Central memory CD4-positive, alpha-beta T cell (primary cell): ENCODE measurements at places on chromosomes 12 and 14.
A peak's percentile ranks its signal among the peaks of the same experiment; 100 is the strongest.

DNA sequence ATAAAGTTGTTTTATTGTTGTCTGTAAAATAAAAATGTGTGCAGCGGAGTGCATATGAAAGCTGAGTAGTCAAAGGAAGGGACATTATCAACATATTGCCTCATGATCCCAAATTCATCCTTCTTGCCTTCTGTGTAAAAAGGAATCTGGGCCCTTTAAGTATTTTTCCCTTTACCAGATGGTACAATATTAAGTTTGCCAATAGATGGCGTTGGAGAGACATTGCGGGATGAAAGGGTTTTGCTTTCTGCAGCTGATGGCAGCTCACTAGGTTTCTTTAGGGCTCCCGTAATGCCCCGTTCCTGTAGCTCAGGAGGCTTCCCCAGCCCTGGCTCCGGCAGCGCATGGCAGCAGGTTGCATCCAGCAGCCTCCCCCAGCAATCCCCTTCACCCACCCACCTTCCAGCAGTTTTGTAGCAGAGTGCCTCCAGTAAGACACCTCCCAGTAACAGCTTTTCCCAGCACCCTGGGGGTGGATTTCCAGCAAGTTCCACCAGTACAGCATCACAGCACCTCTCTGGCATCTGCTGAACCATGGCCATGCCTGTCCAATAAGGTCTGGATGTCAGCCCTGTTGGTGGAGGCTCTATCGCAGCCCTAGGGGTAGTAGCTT, 354.4 kb downstream of the MED13L start:
- no peak for DNase-seq

DNA sequence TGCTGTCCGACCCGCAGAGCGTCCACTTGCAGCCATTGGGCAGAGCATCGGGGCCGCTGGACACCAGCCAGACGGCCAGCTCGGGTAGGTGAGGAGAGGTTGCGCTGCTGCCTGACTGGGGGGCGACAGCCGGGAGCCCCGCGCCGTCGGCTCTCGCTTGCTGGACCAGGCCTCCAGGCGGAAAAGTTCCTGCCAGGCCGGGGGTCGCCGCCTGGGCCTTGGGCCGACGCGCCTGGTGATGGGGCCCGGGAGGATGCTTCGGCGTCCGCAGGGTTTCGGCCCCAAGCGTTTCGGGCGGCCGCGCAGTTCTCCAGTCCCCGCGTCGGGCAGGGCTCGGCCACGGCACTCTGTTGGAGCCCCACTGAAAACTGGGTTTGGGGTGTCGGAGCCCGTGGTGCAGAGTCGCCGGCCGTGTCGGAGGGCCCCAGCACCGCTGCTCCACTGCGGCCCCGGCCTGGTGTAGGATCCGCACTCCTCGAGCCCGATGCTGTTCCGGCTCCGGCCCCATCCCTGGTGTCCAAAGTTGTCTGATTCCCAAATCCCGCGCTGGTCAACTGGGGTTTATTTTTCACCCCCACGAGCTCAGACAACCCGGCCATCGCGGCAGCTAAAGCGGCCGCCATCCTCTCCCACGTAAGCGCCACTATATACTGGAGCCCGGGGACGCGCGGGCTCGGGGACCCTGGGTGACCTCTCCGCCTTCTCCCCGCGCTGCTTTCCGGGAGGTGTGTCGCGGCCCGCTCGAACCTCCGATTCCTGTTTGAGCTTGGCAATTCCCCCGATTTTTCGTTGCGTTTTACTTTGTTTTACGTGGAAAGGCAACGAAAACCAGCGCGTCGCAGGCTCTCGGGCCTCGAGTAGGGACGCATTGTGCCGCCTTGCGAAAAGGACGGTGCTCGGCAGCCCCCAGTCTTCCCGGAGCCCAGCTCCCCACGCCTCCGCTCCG, 872 bp downstream of the VSX2 start:
- DNase-seq: no peak

DNA sequence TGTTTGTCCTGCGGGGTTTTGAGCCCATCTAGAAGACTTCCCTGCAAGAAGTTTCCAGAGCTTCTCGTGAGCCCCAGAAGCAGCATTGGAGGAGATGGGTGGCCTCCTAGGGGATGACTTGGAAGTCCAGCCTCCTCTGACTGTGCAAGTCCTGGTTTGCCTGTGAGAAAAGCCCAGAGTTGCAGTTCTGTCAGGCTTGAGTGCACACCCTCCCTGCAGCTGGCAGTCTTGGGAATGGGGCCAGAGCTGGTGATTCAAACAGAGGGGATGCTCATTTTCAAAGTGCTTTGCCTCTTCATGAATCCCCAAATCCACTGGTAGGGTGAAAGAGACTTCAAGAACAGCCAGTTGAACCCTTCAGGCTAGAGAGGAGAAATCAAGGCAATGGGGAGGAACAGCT, 3.9 kb upstream of the PPP1R1A start:
- DNase-seq: no peak

DNA sequence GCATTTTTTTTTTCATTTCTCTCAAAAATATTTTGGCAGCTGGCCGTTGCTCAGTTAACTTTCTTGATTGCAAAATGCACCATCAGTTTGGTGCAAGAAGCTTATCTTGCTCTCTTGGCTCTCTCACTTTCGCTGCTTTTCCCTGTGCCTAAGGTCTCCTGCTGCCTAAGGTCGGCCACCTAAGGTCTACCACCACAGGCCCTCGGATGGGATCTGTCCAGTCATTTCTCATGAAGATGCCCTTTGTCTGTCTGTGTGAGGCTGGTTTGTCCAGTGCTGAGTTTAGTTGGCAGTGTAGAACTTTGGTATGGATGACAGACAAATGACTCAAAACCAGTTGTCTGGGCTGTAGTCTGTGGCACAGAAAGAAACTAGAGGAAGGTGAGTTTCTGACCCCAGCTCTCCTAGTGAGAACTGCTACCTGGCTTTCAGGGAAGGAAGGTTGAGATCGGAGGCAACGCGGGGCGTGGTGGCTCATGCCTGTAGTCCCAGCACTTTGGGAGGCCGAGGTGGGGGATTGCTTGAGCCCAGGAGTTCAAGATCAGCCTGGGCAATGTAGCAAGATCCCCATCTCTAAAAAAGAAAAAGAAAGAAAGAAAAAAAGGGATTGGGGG, 2.6 kb downstream of the MLXIP start:
- no peak for DNase-seq

DNA sequence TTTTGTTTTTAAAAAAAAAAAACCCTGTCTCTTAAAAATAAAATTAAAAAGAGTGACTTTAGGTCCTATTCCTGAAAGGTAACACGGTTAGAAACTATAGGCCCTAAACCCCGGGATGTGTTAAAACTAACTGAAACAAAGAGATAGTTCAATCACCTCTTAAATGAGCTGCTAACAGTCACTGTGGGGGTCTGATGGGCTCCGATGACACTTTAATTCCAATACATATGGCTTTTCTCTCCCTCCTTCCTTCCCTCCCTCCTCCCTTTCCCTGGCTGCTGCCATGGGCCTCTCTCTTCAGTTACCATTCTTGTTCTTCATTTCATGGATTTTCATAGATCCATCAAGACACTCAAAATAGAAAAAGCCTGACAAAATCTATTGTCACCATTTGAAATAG, 76.6 kb downstream of the RNF34 start:
- no peak for DNase-seq

DNA sequence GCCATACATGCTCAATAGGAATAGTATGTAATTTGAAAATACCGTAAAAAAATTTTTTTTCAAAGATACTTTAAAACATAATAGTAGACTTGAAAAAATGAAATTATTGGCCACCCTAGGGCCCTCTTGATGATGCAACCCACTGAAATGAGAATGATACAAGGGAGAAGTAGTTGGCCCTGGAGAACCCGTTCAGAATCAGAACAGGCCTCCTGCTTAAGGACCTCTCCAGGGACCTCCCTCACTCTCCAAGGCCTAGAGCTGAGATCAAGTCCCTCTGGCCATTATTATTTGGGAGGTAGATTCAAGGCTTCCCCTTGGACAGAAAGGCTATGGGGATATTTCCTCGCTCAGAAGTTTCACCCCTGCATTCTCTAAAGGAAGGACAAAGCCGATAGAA, 11.9 kb downstream of the LALBA start:
- DNase-seq: no peak

DNA sequence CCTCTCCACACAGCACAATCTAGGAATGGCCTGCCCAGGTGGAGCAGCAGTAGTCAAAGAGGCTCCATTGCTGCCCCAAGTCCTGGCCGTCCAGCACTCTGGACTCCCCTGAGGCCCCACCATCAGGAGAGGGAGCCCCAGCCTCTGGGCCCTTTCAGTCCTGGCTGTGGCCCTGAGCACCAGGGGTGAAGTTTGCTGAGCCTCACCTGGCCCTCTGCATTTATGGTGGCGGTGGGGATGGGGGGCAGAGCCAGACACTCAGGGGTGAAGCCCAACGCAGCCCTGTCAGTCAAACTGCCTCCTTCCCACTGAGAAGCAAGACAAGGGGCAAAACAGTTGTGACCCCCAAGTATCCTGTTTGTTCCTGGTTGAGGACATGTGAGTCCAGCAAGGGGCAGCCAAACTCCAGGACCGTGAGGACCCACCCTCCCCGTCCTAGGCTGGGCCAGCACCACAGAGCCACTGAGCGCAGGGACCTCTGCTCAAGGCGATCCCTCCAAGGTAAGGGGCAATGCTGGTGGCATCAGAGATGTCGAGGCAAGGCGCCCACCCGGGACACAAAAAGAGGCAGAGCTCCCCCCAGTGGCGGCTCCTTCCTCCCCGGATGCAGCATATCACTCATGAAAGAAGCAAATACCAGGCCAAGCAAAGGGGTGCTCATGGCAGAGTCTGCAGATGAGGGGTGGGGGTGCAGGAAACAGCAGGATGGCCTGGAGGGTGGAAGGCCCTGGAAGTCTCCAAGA, 4.8 kb upstream of the AMN start:
- DNase-seq: peak; percentile 27

GRCh38 chr14:87601036-87601435, 391.9 kb downstream of the GALC start:
- DNase-seq: no peak
